ENCODE measurements at places on chromosomes 5 and 9.

DNA sequence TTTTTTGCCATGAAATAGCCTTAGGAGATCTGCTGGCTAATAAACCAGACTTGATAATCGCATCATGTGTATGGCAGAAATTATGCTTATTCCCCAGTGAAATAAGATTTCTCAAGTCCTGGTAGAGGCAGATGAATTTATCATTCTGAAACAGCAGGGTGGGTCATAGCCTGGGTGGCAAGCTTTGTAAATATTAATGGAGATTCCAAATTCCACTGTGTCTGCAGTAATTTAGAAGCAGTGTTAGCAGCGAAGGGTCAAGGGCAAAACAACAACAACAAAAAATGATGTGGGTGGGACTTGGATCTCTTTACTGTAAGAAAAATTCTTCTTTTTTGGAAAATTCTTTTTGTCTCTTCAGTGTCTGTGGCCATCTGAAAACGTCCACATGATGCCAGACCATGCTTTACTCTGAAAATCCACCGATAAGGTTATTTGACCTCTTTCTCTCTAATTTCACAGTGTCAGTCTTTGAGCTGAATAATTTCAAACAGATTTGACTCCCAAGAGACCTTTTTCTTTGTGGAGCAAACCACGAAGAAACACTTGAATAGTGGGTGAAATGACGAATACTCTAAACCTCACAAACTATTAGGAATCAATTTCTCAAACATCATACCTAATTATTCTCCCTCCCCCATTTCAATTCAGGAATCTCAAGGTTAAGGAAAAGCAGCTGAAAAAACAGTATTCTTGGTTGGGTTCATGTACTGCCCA is 106.0 kb upstream of the RPS23 start:
- DNase-seq: no peak

DNA sequence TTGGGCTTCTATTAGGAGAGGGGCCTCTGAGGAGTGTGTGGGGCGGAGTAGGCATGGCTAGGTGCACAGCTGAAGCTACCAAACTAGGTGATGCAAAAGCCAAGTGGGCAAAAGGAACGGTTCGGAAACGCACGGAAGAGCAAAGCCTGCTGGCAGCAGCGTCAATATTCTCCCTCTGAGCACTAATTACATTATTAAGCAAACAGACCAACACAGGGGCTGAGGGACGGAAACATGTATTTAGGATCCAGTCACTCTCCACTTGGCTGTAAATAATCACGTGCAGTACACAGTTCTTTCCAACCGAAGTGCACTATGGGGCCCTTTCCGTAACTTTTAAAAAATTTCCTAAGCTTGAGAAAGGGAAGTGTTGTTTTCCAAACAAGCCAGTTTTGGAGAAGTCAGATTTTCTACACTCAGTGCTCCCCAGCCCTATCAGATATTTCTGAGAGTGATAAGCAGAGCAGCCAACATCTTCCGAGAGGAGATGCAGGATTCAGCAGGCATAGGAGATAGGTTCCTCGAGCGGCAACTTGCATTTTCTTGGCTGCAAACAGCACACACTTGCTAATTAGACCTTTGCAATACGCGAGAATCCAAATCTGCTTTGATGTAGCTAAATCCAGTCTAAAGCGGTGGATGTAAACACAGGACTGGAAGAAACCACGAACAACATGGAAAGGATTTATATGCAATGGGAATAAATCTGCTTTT is 217.2 kb upstream of the TBCA start:
- no peak for DNase-seq

- DNase-seq: no peak
These were observed 26.4 kb downstream of the TNPO1 start for GRCh38 chr5:72842816-72843215.

DNA sequence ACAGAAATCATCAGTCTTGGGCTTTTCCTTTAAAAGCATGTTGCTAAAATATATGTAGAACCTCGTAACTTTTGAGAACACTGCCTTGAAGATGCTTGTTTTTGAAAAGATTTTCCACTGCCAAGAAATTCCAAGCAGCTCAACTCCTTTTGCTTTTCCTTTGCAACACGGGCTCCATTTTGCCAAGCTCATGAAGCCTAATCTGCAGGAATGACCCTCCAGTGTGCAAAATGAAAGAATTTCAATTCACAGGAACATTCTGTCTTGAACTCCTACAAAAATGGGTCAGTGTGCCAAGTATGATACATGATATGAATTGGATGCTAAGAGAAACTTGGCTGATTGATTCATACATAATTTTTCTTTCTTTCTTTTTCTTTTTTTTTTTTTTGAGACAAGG is 35.4 kb upstream of the ERCC6L2 start:
- no peak for DNase-seq

GRCh38 chr5:3351581-3352442 is 243.8 kb upstream of the IRX1 start:
- DNase-seq: no peak

DNA sequence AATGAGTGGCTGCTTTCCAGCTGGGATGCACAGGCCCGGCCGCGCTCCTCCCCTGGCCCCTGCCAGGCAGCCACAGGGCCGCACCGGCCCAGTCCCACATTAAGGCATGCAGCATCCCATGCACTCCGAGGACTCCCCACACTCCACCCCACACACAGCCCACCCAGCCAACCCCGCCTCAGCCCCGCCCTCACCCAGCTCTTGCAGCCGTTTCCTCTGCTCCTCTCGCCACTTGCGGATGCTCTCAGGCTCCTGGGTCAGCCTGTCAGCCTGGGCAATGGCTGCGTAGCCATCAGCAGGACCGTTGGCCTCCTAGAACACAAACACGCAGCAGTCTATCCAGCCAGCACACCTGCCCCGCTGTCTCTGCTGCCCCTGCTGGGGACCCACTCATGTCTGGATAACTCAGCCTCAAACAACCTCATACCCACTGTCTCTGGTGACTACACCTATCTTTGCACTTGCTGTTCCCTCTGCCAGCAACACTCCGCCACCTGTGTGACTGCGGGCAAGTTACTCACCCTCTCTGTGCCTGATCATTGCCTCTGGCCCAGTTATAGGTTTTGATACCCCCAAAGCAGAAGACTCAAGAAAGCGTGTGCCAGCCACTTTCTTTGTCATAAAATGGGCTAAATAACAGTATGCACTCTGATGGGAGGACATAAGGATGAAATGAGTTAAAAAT is 9.3 kb downstream of the HIGD2A start:
- DNase-seq: no peak

DNA sequence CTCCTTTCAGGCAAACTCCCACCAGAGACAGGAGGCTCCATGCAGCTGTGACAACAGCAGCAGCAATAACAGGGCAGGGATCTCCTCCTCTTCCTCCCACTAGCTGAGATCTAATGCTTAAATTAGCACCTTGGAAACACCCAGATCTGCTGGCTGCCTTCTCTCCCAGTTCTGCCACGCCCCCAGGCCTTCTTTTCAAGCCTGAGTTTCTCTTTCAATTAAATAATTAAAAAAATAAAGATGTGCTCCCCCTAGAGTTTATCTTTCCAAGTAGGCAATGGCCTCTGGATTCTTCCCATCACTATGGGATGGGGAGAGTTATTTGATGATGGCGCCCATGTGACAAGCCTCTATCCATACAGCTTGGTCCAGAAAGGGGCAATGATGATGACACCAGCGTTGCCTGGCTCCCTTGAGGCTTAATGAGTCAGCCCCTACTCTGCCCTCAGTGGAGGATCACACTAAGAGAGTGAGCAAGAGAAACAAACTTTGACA is 3.8 kb downstream of the FAM219A start:
- DNase-seq: peak; percentile 34

DNA sequence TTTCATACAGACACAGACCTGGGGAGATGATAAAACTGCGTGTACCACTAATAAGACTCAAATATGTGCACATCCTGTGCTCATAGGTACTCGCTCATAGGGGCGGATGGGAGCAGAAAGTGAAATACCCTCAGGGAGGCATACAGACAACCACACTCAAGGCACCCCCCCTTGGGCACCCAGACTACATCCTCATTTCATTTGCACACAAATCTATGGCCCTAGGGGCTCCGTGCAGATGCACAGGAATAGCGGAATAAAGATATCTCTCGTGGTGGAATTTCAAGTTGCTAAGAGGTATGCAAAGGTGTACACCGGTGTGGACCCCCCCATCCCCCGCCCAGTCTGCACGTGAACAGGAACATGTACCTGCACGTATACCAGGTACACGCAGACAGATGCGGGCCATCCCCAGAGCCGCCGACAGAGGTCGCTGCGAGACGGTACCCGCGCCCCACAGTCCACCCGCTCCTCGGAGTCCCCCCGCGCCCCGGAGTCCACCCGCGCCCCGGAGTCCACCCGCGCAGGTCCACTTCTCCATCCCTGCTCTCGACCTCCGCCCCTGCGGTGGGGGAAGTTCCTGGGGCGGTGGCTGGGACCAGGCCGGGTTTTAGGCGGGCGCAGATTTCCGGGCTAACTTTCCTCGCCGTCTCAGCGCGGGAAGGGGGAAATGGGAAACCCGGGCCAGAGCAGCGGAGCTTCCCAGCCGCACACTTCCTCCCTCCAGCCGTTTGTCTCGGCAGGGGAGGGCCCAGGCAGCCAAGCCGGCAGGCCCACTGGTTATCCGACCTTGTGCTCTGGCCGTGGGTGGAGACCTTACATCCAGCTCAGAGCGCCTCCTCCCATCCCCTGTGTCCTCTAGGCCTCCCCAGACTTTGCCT is 1.0 kb upstream of the IL12B start:
- peak; percentile 27 for DNase-seq
